ENCODE measurements at places on chromosomes 7 and 10. TPM values are rescaled to one million over a fixed set of nuclear protein-coding genes. Genes with fewer than 3 reads are reported as not detected.

GRCh38 chr10:80598084-80598798, 60.5 kb downstream of the SH2D4B start:
- no peaks in the 10 kb centered on the region for H3K4me1 ChIP-seq
- DNase-seq: no peak
- H3K27me3 ChIP-seq: no peaks in the 10 kb centered on the region
- H3K27ac ChIP-seq: no peak overlapping the region
- no peaks in the 10 kb centered on the region for H3K36me3 ChIP-seq
- no peak overlapping the region for H3K4me3 ChIP-seq

- peak within 1 kb of the TSS; percentile 99 for H3K27ac ChIP-seq
- H3K36me3 ChIP-seq: peaks cover 10% of the 10 kb centered on the region
- peak; percentile 85 for DNase-seq
- H3K4me3 ChIP-seq: peak within 1 kb of the TSS; percentile 98
Observed at GRCh38 chr7:76358481-76359110, at the start of gene YWHAG. YWHAG (minus strand) TSS chr7:76358991; CDS start chr7:76358808, 183 bp downstream.

SPDYE1 gene
- total RNA-seq: not detected

- no peaks in the 10 kb centered on the region for H3K27me3 ChIP-seq
- H3K4me1 ChIP-seq: peaks cover 2% of the 10 kb centered on the region
- no peaks in the 10 kb centered on the region for H3K36me3 ChIP-seq
Observed at GRCh38 chr7:40356312-40356711, 221.5 kb downstream of the SUGCT start.

CYP26C1 gene
- under 0.01 TPM for total RNA-seq

GRCh38 chr7:1409555-1409954, 49.7 kb downstream of the MICALL2 start:
- no peak for DNase-seq
- H3K27ac ChIP-seq: no peak overlapping the region
- no peak overlapping the region for H3K4me3 ChIP-seq
- peaks cover 53% of the 10 kb centered on the region for H3K27me3 ChIP-seq

Data from IMR-90 (cell line).